ENCODE measurements at places on chromosomes 1 and 21.

GRCh38 chr1:22930240-22930912 lies 42.3 kb downstream of the LACTBL1 start:
- DNase-seq = peak; percentile 68

GRCh38 chr1:67861856-67862516 lies 28.7 kb upstream of the GNG12 start:
- DNase-seq = no peak

DNA sequence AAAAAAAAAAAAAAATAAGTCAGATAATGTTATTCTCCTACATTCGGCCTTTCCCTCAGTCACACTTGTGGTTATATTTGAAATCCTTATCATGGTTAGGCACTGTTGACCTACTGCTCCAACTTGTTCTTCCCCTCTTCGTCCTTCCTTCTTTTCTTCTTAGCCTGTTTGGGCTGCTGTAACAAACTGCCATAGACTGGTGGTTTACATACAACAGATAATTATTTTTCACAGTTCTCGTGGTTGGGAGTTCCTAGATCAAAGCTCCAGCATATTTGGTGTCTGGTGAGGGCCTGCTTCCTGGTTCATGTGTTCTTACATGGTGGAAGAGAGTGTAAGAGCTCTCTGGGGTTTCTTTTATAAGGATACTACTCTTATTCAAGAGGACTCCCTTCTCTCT lies 73.4 kb downstream of the RABGAP1L start:
- DNase-seq = no peak

- peak; percentile 52 for DNase-seq
Measured at GRCh38 chr1:92485381-92486250, 1.1 kb downstream of the GFI1 start.

DNA sequence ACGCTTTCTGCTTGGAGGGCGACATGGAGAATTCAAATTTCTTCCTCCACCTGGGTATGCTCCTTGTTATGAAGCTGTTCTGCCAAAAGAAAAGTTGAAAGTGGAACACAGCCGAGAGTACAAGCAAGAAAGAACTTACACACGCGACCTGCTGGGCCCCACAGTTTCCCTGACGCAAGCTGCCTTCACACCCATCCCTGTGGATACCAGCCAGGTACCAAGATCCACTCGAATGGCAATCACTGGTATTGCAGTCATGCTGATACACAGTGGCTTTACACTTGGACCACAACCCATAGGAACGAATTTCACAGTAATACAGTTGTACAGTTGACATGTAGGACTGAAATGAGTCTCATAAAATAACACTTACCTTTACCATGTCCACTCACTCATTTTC lies 387.4 kb downstream of the ZP4 start:
- no peak for DNase-seq

GRCh38 chr21:44394733-44395132 lies 41.3 kb downstream of the TRPM2 start:
- DNase-seq = no peak

- no peak for DNase-seq
Measured at GRCh38 chr1:31372751-31373055, 173 bp downstream of the FABP3 start.

DNA sequence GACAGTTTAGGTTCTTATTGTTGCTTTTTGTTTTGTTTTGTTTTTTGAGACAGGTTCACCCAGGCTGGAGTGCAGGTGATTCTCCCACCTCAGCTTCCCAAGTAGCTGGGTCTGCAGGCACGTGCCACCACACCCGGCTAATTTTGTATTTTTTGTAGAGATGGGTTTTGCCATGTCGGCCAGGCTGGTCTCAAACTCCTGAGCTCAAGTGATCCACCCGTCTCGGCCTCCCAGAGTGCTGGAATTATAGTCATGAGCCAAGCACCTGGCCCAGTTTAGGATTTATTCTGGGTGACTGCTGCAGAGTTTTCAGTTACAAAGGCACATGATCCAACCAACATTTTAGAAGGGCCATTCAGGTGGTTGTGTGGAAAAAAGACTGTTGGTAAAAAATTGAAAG lies 102.0 kb downstream of the SPAG17 start:
- no peak for DNase-seq

GRCh38 chr1:30753660-30754123 lies 3.9 kb downstream of the LAPTM5 start:
- no peak for DNase-seq

DNA sequence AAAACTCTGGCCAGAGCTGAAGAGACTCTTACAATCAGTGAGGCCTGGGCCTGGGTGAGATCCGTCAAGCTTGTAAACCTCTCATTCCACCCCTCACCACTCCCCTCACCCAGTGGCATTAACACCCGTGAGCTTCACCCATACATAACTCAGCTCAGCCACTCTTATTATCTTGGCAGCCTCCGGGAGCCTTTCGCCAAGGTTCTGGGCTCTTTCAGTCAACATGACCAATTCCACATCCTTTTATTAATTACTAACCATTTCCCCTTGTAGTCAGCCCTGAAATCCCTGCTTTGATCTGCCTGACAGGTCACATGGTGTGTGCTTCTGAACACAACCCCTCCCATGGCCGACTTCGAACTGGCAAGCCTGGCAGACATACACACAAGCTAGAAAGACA lies 134.8 kb downstream of the SETD4 start:
- no peak for DNase-seq

DNA sequence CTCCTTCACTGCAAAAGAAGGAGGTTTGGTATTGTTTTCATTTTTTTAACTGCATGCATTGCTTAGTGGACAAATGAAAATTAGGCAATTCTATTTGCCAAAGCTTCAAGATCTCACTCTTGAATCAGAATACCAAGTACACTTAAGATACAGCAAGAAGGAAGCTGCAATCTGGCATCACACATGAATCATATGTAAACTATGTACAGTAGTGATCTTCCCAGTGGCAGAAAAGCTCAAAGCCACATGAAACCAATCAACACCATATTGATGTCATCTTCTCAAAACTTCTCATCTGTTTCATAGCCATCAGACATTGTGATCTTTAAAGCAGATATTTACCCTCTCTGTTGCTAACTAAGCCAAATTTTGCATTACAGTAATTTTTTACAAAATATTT lies 550.1 kb downstream of the LTN1 start:
- DNase-seq = no peak

Measured in GM12892 (cell line).